Activated naive CD8-positive, alpha-beta T cell treated with anti-CD3 and anti-CD28 coated beads, Interleukin-2, amount 50 U/mL, for 24 hours (primary cell): ENCODE measurements at places on chromosomes 13 and 19.

GRCh38 chr19:32223595-32224370, 121.6 kb upstream of the ZNF507 start:
- peak; percentile 7 for DNase-seq

- DNase-seq = no peak
These were observed 133.0 kb downstream of the DCT start for GRCh38 chr13:94346261-94347019.

GRCh38 chr19:32032561-32032960, 312.8 kb upstream of the ZNF507 start:
- DNase-seq = no peak

DNA sequence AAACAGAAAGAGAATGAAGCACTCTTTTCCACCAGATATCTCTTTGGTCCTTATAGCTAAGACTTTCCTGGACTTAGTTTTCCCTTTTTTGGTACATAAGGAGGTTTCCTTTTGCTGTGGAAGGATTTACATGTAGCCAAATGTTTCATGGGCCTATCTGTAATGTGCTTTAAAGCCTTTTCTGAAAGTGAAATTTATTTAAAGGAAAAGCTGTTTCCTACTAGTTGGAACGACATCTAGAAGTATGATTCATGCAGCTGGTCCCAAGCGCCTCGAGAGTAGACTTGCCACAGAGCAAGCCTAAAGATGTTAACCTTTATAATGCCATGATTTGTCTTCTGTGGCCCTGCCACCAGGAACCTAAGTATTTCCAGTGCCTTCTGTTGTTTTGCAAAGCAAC, 390.3 kb downstream of the DLEU7 start:
- DNase-seq = no peak
